NCI-H146 (cell line): ENCODE measurements at places on chromosomes 7 and 10.

GRCh38 chr7:37162106-37162505 is 286.6 kb downstream of the ELMO1 start:
- DNase-seq, result no peak

- DNase-seq, result peak; percentile 75
Measured at GRCh38 chr10:79116801-79117723, 48.3 kb downstream of the ZMIZ1 start.

- DNase-seq, result no peak
Measured at GRCh38 chr10:84599254-84599653, 270.9 kb downstream of the CCSER2 start.

GRCh38 chr10:14579405-14579804 is 195.3 kb downstream of the FAM107B start:
- no peak for DNase-seq

- DNase-seq, result peak; percentile 22
Measured at GRCh38 chr7:112271162-112271561, 64.7 kb downstream of the ZNF277 start.

- DNase-seq, result no peak
Measured at GRCh38 chr10:82210331-82210730, 335.3 kb downstream of the NRG3 start.

DNA sequence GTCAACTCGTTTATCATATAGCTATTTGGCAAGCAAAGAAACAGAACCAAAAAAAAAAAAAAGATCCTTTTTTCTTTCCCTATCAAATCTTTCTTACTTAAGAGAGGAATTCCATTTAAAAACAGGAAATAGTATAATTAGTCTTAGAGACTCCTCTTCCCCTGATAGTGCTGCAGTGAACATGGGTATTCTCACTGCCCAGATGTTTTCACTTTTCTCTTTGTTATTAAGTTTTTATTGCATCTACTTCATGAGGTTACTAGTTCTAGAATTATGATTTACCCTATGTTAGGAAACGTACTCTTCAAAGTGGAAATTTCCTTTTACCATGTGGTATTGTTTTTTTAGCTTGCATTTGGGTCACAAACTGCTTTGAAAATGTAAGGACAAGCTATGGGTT is 8.5 kb downstream of the CASP2 start:
- DNase-seq, result no peak

- peak; percentile 38 for DNase-seq
Measured at GRCh38 chr10:19819419-19820033, 3.3 kb downstream of the PLXDC2 start.

DNA sequence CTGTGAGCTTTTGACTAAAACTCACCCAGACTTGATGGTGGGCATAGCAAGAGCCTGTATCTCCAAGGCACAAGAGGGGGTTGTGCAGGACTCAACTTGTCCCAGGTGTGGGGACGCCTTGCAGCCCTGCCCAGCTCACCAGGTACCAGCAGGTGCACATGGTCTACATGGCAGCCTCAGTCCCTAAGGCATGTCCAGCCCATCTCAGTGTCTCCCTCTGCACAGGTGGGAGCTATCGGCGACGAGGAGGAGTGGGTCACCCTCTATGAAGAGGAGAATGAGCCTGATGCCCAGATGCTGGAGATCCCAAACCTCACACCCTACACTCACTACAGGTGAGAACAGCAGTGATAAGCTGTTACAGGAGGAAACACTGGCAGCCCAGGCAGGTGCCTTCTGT is 571.7 kb upstream of the FOXK1 start:
- no peak for DNase-seq

DNA sequence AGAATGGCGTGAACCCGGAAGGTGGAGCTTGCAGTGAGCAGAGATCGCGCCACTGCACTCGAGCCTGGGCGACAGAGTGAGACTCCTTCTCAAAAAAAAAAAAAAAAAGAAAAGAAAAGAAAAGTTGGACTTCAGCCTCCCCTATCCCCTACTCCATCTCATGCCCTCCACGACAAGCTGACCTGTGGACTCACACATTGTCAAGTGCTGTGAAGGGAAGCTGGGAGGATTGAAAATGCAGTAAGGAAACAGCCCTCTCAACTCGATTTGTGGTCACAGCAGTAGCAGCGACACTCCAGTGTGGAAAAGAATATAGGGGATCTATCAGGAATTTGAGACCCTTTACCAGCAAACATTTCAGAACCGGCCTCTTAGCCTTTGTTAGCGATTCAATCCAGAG is 103.6 kb upstream of the SVIL start:
- no peak for DNase-seq

DNA sequence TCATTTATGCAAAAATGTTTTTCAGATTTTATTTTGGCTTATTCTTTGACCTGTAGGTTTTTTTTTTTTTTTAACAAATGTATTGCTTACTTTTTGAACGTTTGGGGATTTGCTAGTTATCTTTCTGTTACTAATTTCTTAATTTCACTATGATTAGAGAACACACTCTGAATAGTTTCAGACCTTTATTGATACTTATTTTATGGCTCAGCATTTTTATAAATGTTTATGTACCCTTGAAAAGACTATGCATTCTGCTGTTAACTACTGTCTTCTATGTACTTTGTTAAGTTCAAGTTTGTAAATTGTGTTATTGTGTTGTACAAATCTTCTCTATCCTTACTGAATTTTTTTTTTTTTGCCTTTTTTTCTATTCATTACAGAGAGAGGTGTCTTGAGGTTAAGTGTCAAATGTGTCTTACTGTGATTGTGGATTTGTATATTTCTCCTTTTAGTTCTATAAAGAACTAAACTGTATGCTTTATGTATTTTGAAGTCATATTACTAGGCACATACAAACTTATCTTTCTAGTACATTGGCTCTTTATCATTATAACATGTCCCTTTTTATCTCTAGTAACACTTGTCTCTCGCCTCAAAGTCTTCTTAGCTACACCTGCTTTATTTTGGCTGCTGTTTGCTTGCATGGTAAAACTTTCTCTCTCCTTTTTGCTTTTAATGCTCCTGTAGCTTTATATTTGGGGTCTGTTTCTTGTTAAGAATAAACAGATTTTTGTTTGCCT is 8.1 kb downstream of the MKLN1 start:
- no peak for DNase-seq
